ENCODE measurements at places on chromosomes 3 and 15.

DNA sequence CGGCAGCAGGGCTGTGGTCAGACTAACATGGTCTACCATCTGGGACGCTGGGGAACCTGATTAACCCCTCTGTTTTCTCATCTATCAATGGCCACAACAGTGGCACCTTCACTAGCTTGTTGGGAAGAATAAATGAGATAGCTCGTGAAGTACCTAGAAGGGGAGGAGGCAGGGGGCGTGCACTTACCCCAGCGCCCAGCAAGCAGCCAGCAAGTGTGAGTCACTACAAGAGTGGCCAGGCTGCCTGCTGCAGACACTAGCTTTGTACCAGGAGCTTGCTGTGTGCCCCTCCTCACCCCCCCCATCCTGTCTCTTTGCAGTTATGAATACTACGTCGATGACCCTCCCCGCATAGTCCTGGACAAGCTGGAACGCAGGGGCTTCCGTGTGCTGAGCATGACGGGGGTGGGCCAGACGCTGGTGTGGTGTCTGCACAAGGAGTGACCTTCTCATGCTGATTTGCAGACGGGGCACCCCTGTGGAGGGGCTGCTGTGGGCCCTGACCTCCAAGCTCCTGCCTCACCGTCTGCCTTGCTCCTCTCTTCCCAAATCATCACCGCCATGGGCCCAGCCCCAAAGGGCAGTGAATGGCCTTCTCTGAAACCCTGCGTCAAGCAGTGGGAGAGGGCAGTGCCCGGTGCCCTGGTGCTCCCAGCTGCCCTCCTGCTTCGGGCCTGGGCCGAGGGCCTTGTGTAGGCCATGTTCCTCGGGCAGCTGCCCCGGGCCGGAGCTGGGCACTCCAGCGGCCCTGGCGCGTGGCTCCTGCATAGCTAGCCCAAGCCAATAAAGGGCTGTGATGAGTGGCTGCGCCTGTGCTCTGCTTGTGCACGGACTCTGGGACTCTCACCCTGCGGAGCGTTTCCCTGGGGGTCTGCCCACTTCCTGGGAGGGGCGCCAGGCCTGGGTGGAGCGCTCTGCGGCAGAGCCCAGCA, 2.6 kb upstream of the C15orf62 start:
- no peak for DNase-seq

- no peak for DNase-seq
Measured at GRCh38 chr3:94036909-94037507, 8.6 kb upstream of the STX19 start.

DNA sequence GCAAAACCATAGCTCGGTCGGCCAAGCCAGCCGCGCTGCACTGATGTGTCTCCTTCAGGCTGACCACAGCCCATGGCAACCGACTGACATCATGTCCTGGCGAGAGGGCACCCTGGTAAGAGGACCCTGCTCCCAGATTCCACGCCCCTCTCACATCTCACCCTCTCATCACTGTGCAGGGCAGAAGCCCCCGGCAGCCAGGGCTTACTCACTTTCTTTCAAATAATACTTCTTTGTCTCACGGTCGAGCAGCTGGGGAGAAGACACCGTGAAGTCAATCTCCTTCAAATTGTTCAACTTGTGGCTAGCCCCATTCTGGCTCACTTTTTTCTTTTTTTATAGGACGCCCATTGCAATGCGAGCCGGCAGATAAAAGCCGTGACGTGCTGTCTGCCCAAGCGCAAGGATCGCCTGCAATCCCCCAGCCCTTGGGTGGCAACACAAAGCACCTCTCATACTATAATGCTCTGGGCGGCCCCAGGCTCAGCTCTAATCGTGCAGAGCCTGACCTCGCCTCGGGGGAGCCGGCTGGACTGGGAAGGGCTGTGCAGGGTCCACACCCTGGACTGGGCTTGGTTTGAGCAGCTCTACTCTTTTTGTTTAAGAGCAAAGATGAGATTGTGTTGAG, 33.6 kb downstream of the VGLL4 start:
- no peak for DNase-seq

- no peak for DNase-seq
Measured at GRCh38 chr3:156206157-156206556, 85.8 kb downstream of the KCNAB1 start.

- no peak for DNase-seq
Measured at GRCh38 chr3:161148832-161149475, 43.8 kb upstream of the B3GALNT1 start.

DNA sequence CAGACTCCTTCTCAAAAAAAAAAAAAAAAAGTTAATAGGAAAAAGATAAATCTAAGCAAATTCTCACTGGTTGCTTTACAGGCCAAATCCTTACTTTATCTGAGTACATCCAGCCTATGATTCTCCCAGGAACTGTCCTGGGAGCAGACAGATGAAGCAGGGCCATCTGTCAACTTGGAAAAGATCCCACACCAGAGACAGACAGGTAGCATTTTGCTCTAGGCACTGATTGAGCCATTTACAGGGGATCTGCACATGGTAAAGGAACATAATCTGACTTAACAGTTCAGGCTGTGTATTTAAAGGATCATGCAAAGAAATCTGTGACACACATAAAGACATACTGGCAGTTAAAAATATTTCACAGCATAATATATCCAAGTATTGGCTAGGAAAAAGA, 1006.5 kb downstream of the TBL1XR1 start:
- no peak for DNase-seq

- DNase-seq: no peak
Measured at GRCh38 chr3:12301031-12301430, 12.2 kb downstream of the PPARG start.

- no peak for DNase-seq
Measured at GRCh38 chr15:78272776-78273175, 8.4 kb downstream of the DNAJA4 start.

- DNase-seq: no peak
Measured at GRCh38 chr3:15633766-15634598, 32.4 kb downstream of the BTD start.

GRCh38 chr15:59522988-59523461, 85.0 kb downstream of the FAM81A start:
- peak; percentile 41 for DNase-seq

DNA sequence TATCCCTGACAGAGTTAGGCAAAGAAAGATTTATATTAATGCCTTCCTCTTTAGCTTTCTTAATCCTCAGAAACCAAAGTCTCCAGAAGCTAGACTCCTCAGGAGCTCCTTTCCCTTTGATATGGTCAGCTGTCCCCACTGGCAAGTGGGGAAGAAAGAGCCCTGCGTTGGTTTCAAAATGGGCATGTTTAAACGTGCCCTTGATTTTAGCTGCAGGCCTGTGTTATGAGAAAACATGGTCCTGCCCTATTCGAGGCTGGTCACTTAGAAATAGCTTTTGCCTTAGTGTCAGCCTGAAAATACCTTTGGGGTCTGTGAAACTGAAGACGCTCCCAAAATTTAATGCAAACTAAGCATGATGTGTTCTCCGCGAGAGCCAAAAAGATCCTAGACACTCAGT, 135.5 kb upstream of the RARB start:
- no peak for DNase-seq

DNA sequence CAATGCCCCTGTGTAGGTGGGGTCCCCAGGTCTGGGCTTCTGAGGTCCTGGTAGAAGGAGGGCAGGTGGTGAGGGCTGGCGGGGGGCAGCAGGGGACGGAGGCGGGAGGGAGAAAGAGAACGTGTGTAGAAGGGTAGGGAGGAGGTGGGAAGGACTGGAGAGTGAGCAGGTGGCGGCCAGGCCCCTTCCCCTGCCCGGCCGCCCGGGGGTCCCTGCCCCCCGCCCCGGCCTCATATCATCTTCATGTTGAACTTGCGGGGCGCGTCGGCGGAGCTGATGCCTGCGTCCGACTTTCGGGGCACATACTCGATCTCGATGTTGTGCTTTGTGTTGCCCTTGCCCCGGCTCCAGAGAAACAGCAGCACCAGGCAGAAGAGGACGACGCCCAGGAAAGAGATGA, 18.9 kb downstream of the LINGO1 start:
- DNase-seq: no peak

GRCh38 chr3:167626490-167626889, 27.3 kb downstream of the WDR49 start:
- no peak for DNase-seq

- DNase-seq: no peak
Measured at GRCh38 chr3:8509961-8510360, 8.3 kb downstream of the LMCD1 start.

GRCh38 chr3:187919544-187919943, 174.3 kb upstream of the BCL6 start:
- DNase-seq: peak; percentile 41

GRCh38 chr3:51799879-51800749, 21.1 kb upstream of the IQCF6 start:
- no peak for DNase-seq

DNA sequence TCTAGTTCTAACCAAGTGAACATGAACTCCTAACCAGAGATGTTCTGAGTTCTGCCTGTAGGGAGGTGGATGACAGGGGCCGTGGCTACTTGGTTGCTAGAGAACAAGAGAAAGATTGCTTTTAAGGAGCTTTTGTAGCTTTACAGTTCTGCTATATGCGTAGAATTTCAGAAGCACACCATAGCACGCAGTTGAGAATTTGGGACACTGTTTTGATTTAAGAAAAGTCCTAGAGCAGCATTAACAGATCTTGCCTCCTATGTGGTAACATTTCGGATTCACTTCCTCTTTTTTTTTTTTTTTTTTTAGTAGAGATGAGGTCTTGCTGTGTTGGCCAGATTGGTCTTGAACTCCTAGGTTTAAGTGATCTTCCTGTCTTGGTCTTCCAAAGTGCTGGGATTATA, 181.7 kb downstream of the TCF12 start:
- DNase-seq: no peak

- no peak for DNase-seq
Measured at GRCh38 chr3:191385101-191385500, 54.8 kb upstream of the UTS2B start.

DNA sequence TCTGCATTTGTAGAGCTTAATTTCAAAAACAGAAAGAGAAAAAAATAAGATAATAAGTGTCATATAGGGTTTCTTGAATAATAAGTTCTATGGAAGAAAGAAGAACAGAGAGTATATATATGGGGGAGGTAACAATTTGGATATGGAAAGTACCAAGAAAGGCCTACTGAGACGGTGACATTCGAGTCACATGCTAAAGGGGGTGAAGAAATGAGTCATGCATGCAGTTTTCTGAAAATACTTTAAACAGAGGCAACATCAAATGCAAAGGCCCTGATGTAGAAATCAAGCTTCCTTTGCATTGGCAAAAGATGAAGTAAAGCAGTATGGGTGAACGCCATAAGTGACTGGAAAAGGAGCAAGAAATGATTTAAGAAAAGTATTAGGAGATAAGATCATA, 371.6 kb upstream of the ZNF385D start:
- no peak for DNase-seq

- DNase-seq: no peak
Measured at GRCh38 chr3:129060276-129061022, at the start of gene GP9. Gene GP9 (plus strand): TSS chr3:129060779. CDS start chr3:129061740, 961 bp downstream.

- DNase-seq: no peak
Measured at GRCh38 chr3:116039651-116039985, 405.7 kb downstream of the LSAMP start.

GRCh38 chr3:172070269-172070668, 30.9 kb downstream of the FNDC3B start:
- DNase-seq: no peak

DNA sequence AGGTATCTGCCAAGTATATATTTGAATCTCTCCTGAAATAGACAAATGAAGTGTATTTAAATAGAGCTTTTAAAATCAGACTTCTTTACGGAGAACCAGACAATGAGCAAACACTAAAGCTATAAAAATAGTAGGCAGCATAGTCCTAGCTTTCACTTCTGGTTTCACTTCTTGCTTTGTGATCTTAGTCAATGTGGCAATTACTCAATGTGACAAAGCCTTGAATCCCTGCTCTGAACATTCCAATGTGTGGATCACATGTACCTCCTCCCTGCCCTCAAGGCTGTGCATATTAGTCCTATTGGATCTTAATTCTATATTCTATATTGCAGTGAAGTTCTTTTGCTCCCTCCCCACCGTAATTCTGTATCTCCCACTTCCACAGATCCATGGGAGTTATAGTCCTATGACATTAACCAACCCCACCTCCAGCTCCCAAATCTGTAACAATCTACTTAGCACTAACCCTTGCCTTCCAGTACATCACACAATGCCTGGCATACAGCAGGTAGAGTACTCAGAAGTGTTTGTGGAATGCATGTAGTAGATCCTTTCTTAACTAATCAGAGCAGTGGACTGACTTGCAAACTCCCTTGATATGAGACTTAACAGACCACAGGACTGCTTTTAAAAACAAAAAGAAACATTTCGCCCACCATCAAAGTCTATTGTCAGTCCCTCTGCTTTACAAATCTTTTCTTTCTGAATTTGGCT, 24.3 kb upstream of the CP start:
- no peak for DNase-seq

- no peak for DNase-seq
Measured at GRCh38 chr15:27514526-27514925, 543.5 kb downstream of the GABRG3 start.

DNA sequence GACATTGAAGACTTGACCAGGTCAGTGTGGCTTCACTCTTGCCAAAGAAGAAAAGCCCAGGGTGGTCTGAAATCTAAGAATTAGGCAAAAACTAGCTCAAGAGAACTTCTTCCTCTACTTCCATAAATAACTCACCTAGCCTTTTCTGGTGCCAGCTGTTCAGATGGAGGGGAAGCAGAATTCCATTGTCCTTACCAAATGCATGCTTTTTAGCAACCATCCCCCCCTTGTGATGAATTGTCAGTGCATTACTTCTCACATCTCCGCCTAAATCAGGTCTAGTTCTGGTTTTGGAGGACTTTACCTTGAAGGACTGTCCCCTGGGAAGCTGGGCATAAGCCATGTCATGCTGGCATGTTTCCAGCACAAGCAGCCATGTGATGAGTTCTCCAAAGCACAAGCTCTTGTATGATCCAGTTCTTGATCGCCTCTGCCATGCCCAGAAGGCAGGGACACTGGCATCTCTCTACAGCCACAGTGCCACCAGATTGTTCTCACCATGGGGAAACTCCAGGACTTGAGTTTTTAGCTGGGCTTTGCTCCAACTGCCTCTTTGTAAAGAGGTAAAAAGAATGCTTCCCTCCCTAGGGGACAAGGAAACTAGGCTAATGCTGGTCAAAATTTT, 96.4 kb upstream of the IL12A start:
- DNase-seq: no peak

DNA sequence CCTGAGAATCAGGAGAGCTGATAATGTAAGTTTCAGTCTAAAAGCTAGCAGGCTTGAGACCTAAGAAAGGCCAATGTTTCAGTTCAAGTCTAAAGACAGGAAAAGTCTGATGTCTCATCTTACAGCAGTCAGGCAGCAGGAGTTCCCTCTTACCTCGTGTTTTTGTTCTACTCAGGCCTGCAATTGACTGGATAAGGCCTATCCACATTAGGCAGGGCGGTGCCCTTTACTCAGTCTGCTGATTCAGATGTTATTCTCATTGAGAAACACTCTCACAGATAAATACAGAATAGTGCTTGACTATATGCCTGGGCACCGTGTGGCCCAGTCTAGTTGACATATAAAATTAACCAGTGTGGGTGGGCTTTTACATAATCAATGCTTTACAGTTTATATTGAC, 122.4 kb downstream of the NR1D2 start:
- no peak for DNase-seq

DNA sequence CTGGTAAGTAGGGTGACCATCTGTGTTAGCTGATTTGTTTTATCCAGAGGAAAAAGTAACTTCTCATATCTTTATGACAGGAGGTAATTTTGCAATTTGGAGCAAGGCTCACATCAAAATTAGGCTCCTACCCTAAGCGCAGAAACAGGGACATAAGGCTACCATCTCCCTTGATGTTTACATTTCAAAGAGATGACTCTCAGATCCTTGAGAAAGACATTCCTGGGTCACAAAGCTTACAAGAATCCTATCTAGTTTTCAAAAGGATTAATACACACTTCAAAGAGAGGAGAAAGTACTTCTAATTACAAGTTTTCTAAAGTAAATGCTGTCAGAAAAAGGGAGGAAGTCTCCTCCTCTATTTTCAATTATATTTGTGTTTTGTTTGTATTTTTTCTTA, 7.0 kb downstream of the ZPLD1 start:
- no peak for DNase-seq
